ENCODE measurements at places on chromosomes 13 and 19.
A peak's percentile ranks its signal among the peaks of the same experiment; 100 is the strongest.

GRCh38 chr13:102680133-102680717 lies 14.6 kb downstream of the METTL21C start:
- DNase-seq = no peak

DNA sequence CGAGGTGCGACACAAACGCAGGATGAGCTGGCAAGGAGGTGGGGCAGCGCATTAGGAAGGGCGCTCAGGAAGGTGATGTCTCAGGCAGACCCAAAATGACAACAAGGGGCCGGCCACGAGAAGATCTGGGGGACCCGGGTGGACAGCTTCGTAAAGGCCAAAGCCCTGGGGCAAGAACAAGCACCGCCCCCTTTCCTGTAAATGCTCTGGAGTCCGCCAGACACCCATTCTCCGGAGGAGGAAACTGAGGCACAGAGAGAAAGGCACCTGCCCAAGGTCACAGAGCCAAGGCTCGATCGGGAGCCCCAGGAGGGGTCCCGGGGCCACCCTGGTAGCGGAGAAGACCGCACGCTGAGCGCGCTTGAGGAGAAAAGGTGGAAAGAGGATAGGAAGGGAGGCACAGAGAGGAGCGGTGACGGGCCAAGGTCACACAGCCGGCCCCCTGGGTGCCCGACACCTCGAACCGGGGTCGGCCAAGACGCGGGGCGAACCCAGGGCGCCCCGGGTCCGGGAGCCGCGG lies 571 bp downstream of the SAFB2 start:
- no peak for DNase-seq

- DNase-seq = peak; percentile 80
Observed at GRCh38 chr19:12956446-12957388, at the start of gene GADD45GIP1. Gene GADD45GIP1 (minus strand): TSS chr19:12957223. CDS start chr19:12957212, 11 bp downstream.

GRCh38 chr19:33505148-33505547 lies 16.4 kb downstream of the PEPD start:
- no peak for DNase-seq

DNA sequence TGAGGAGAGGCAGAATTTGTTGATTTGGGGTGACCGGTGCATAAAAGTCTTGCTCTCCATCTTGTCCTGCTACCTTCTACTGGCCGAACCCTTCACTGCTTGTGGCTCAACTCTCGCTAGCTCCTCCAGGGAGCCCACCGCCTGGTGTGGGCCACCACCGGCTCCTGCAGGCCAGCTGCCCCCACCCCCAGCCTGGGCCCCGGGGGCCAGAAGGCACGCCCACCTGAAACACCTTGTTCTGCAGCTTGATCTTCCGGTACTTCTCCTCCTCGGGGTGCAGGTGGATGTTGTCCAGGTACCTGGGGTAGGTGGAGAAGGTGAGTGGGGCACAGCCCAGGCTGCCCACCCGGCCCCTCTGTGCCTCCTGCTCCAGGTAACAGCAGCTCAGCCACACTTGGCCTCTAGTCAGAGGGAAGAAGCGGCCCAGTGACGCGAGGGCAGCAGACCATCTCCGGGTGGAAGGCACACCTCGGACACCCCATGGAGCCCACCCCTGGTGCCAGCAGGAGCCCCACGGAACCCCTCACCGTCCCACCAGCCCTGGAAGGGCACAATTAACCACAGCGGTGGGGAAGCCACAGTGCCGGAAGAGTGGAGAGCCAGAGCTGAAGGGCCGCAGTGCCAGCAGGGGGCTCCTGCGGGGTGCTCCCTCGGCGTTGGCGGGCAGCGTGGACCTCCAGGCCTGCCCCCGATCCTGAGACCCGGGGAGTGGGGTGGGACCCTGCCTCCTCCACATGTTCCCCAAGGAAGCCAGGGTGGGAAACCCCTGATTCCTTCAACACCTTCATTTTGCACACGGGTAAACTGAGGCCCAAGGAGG lies 10.1 kb downstream of the UBXN6 start:
- DNase-seq = no peak

- DNase-seq = no peak
Observed at GRCh38 chr13:113553511-113554332, 30.8 kb upstream of the TFDP1 start.

DNA sequence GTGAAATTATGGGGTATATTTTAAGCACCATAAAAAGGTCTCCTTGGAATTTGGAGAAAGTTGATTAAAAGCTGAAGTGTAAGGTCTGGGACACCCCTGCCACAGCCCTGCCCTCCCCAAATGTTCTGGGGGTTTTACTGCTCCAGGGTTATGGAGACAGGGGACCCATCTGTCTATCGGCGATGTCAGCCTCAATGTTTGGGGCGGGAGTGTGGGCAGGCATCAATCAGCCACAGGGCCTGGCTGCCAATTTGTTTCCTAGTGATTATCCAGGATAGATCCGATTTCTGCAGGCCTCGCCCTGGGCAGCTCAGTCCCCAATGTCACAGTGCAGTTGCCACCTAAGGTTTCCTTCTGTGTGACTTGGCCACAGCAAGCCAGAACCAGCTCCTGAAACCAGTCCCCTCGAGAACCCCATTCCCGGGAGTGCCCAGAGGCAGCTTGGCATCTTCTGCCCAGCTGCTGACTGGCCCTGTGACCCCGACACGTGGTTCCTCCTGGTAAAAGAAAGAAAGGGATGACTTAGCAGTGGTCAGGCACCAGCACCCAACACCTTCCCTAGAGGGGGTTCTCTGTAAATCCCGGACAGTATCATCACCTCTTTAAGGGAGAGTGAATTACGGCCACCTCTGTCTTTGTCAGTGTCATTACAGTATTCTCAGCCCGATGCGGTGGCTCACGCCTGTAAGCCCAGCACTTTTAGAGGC lies 41.6 kb downstream of the MYO9B start:
- DNase-seq = no peak
